Fibroblast of gingiva (primary cell): ENCODE measurements at places on chromosomes 3 and 15.

- DNase-seq, result no peak
Observed at GRCh38 chr3:23806534-23807423, 1.0 kb downstream of the UBE2E1 start.

DNA sequence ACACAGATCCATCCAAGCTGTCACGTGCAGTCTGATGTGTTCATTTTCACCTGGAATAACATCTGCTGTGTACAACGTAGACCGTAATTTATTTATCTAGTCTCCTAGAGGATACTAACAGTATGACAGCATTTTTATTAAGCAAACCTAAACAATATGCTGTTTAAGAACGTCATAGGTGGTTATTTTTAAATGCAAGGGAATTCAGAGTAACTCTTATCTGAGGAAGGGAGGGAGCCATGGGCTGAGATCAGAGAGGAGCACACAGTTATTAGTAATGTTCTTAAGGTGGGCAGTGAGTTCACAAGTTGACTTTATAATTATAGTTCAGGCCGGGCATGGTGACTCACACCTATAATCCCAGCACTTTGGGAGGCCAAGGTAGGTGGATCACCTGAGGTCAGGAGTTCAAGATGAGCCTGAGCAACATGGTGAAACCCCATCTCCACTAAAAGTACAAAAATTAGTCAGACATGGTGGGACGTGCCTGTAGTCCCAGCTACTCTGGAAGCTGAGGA lies 193.6 kb downstream of the UACA start:
- DNase-seq, result no peak

DNA sequence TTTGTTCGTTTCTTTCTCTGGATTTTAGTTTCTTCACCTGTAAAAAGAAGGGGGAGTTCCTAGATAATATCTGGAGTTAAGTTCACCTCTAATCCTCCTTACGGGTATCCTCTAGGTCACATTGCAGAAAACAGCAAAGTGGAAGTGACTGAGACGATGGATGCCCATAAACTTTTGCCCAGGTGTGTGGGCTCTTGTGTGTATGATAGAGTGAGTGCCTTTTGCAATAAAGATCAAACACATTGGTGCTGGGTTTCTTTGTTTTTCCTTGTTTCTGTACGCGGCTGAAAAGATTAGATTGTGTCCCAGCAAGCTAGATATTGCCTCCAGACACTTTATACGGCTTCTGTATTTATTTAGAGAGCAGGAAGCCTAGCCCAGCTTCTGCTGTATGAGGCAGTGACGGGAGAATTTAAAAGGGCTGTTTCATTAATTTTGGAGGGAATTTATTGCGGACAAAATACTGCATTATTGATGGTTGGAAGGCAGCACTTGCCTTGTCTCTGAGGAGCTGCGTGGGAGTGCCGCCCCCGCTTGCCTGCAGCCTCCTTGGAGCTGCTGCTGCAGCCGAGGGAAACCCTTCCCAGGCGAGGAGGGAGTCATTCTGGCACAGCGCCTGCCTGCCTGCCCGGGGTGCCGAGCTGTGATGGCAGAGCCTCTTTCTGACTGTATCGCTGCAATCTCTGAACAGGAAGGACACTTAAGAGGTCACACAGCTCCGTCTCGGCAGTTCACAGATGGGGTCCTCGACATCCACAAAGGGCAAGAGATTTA lies 38.5 kb downstream of the PYDC2 start:
- DNase-seq, result no peak

GRCh38 chr3:128805772-128806171 lies 73.6 kb upstream of the ACAD9 start:
- no peak for DNase-seq

- DNase-seq, result peak; percentile 52
Observed at GRCh38 chr3:16993227-16993626, 108.5 kb downstream of the PLCL2 start.
